ENCODE measurements at places on chromosomes 6 and 20. TPM values are rescaled to one million over a fixed set of nuclear protein-coding genes. Genes with fewer than 3 reads are reported as not detected.

DNA sequence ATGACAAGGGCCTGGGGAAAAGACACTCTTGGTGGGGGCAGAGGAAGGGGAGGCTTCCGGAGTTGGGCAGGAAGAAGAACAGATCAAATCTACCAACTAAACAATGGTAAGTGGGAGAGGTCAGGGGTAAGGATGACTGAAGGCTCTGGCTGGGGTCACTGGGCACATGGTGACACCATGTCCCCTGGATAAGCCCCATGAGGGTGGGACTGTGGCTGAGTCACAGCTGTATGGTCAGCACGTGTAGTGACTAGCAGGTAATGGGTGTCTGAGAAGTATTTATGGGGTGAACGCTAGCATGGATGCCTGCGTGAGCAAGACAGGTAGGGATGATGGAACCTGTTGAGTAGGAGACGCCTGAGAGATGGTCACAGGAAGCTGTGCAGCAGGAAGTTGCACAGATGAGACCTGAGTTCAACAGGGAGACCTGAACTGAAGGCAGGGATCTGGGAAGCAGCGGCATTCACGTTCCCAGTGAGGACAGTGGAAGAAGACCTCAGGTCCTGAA, 64.5 kb upstream of the SNX9 start:
- peak; percentile 38 for ATAC-seq

- no peak for ATAC-seq
These were observed 34.4 kb downstream of the TNFAIP3 start for GRCh38 chr6:137901454-137901853.

Gene MYBL2
- 17.1 TPM for total RNA-seq

Gene DZANK1
- 1.5 TPM for total RNA-seq

DNA sequence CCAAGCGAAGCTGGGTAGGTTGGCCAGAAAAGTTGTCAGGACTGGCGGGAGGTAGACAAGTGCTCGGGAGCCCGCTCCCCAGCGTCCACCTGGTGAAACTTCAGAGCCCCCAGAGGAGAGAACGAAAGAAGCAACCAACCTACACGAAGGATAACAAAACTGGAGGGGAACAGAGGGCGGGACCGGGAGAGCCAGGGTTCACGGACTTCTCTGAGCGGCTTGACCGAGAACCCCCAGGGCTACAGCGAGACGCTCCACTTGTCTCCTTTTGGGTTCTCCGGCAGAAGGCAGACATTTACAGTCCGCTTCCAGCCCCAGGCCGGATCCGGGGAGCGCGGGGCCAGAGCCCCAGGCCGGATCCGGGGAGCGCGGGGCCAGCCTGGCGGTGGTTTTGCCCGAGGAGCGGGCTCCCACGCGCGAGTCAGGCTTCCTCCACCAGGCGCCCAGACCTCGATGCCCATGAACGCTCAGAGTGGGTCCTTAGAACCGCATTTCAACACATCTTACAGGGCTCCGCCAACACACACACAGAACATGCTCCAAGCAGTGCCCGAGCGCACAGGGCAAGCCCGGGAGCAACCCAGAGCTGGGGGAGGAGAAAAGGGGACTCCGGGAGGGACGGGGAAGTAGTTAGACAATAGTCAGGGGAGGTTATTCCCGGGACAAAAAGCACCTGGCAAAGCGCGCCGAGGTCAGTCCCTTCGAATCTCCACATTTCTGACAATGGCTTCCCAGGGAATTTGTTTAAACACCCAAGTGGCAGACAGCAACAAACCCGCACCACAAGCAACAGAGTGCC, 1.1 kb downstream of the PTPRK start:
- peak; percentile 47 for ATAC-seq

GRCh38 chr6:105596284-105596755, 193.4 kb upstream of the PREP start:
- ATAC-seq, result peak; percentile 52

- ATAC-seq, result peak; percentile 100
These were observed 299.1 kb upstream of the ID4 start for GRCh38 chr6:19538096-19538495.

Gene LAMA5
- total RNA-seq, result 83.4 TPM

DNA sequence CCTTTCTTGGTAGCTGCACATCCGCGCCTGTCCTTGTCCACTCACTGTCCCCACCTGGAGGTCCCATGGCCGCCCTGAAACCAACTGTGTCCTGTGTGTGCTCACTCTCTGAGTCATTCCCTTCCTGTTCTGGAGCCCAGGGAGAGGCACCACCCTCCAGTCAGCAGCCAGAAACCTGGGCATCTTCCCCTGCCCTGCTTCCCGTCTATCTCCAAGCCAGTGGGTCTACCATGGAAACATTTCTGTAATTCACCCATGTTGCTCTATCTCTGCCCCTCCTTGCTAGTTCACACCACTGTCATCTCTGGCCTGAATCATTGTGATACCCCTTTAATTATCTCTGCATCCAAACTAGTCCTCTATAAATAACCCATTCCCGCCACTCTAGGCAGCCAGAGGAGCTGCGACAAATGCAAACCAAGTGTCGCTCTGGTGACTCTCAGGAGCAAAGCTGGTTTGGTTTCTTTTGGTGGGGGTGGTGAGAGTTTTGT, 28.8 kb upstream of the SYNJ2 start:
- ATAC-seq, result peak; percentile 66

Gene RIPPLY2
- total RNA-seq, result not detected

- no peak for ATAC-seq
These were observed 311.9 kb upstream of the EPHA7 start for GRCh38 chr6:93731306-93731705.

DNA sequence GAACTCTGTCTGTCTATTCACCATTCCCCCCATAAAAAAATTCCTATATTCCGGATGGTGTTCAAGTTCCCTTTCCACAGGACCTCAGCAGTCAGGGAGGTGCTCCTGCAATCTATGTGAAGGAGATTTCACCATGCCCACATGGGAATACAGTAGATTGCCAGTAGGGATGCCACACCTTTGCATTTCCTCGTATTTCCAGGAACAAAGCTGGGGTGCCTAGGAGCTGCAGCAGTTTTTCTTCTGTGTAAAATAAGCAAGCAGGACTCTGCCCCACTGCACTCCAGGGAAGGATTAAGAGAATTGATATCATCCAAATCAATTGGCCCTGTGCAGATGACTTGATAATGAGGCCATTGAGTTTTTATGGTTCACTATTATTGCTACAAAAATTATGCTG, 7.4 kb upstream of the KIF16B start:
- ATAC-seq, result no peak

Gene GABRR1
- 0.24 TPM for total RNA-seq

DNA sequence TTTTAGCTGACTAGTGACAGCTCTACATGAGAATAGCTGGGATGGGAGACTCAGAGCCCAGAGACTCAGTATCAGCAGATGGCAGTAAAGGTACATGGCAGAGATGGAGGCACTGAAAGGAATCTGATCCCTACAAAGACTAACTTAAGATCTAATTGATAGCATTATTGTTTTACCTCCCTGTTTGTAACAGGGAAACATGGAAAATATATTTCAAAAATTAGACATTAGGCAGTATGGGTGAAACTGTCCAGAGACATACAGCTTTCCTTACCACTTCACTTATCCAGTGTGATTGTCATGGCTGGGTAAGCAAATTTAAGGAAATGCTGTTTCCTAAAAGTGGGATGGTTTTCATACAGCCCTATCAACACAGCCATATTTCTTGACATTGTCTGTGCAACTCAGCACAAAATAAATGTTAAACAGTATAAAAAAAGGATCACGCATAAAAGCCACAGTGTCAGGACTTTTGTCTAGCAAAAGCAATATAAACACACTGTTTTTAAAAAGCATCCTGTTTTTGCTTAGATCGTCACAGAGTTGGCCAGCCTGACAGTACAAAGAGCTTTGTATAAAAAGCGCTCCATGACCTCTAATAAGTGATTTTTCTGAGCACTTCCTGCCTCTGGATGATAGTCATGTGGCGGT, 376.9 kb downstream of the PHF3 start:
- no peak for ATAC-seq

All from esophagus mucosa (tissue), 1 donor.